ENCODE measurements at places on chromosomes 13 and 19.

DNA sequence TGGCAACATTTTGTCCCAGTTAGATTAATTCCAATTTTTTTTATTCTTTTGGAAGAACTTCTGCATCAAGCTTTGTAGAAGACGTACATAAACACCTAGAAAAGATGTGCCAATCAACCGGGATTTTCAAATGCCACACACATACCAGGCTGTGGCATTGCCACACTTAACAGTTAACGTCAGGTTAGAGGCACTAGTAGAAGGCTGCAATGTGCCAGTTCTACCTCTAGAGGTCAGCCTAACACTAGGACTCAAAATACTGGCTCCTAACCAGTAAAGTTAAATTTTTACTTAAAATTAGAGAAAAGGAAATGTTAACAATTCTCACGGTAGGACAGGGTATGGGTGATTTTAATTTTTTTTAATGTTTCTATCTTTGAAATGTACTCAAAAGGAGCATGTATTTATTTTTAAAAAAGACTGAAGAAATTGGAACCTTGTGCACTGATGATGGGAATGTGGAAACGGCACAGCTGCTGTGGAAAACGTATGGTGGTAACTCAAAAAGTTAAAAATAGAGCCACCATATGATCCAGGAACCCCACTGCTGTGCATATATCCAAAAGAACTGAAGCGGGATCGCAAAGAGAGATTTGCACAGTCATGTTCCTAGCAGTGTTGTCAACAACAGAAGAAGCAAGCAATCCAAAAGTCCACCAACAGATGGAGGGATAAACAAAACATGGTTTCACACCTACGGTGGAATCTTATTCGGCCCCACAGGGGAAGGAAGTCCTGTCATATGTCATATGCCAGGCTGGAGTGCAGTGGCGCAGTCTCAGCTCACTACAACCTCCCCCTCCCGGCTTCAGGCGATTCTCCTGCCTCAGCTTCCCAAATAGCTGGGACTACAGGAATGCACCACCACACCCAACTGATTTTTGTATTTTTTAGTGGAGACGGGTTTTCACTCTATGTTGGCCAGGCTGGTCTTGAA, 30.3 kb downstream of the CRYL1 start:
- DNase-seq, result peak; percentile 45

DNA sequence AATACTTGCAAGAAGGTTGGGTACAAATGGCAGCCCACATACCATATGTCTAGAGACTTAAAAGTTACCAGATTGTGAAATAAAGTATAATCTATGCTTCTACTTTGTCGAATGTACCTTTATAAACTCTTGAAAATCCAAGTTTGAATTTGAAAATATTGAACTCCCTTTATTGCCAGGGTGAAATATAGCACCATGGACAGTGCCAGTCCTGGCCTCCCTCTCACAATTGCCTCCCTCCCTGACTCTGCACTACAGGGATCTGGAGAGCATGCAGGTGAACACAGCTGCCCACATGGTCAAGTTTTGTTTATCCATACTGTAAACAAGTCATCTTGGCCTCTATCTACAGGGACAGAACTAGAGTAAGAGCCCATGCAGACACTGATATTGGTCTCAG, 394.1 kb upstream of the SLITRK6 start:
- DNase-seq, result no peak

DNA sequence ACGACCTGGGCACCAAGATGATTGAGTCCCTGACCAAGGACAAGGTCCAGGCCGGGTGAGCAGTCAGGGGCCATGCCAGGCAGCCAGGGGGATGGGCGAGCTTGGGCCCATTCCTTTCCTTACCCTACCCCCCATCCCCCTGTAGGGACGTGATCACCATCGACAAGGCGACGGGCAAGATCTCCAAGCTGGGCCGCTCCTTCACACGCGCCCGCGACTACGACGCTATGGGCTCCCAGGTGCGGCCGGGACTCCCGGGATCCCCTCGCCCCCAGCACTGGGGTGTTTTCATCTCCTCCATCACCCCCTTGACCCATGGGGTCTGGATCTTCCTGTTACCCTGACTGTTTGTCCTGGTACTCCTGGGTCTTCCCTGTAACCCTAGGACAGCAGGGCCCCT, 7.1 kb downstream of the LHB start:
- no peak for DNase-seq

DNA sequence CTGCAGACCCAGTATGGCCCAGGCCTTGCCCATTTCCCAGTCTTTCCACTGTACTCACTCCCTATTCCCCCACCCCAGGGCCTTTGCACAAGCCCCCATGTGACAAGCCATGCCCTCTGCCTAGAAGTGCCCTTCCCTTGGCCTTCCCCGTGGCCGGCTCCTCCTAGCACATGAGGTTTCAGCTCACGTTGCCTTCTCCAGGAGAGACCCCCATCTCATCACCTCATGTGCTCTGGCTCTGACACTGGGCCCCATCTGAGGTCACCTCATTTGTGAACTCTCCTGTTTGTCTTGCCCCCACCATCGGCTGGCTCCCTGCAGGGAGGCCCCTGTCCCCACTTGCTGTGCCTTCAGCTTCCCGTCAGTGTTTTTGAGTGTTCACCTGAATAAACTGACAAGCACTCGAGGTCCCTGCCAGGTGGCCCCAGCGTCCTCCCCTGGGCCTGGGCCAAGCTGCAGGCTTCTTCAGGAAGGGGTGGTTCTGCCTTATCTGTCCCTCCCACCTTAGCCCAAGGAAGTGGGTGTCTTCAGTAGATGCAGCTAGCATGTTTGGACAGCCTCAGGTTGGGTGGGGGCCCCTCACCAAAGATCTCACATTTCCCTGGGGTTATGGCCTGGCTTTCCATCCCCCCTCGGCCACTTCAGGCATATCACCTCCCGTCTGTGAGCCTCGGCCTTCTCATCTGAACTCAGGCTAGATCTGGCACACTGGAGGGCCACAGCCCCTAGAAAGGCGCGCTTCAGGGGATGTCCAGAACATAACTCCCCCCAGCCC, 3.8 kb upstream of the SLC25A42 start:
- DNase-seq, result no peak

DNA sequence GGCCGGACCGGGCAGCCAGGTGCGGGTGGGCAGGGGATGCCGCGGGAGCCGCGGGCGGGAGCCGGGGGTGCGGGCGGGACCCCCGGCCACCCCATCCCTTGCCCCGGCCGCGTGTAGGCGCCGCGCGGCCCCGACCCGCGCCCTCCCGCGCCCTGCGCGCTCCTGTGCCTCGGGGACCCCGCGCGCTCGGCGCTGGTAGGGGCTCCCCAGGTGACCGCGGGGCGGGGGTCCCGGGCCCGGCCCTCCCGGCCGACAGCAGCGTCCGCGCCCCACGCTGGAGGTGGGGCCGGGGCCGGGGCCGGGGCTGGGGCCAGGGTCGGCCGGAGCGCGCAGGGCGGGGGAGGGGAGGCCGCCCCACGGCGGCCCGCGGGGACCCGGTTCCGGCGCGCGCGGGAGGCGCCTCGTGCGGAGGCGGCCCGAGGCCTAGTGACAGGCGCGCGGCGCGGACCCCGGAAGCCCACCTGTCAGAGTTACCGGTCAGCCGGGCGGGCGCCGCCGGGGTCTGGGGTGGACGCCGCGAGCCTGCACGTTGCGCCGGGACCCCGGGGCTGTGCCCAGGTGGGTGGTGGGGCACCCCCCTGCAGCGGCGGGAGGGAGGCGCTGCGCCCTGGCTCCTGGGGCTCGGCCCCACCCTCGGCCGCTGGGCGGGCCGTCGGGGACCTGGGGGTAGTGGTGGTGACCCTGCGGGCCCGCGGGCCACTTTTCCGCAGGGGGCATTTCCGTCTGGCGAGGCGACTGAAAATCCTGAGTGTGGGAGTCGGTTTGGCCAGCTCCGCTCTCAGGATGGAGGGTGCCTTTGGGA, 518 bp downstream of the TFDP1 start:
- no peak for DNase-seq

DNA sequence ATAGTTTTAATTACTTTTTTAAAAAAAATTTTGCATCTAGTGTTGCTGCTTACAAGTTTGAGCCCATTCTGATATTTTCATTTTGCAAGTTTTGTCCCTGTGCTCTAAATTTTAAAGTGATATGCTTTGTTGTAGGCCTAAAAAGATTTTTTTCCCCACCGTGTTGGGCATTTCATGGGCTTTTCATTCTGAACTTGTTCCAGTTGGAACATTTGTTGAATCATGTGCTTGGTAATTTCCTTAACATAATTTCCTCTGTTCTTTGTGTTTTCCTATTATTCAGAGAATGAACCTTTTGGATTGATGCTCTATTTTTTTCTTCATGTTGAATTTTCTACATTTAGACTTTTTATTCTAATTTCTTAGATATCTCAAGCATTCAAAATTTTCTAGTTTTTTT, 206.4 kb upstream of the SPRY2 start:
- DNase-seq, result no peak

DNA sequence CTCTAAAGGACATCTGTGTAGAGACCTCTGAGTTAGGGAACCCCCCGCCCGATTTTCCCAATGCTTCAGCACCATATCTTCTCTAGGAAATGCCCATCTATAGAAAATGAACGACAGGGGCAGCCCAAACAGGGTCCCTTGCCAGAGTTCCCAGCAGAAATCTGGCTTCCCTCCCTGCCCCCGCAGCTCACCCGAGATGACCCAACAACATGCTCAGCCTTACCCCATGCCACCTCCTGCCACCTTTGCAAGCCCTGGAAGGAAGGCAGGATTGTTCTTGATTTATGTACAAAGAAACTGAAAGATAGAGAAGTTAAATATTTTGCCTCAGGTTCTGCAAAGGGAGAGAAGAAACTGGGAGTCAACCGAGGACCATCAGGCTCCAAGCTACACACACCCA, 105.6 kb upstream of the UQCRFS1 start:
- DNase-seq, result no peak

- no peak for DNase-seq
Observed at GRCh38 chr13:32851083-32852069, 164.8 kb upstream of the KL start.

DNA sequence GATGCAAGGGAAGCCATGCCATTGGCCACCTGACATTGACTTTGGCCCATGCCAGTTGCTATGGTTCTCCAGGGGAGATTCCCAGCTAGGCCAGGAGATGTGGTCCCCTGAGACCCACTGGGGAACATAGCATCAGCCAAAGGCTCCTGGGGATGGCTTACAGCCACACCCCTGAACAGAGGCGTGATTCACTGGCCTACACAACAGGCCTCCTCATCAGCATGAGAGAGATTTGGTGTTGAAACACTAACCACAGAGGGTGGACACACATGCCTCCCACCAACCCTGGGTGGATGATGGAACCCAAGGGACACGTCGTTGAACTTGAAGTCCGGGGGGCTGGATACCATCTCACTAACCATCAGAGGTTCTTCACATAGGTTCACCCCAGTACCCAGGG, 14.4 kb downstream of the IQCN start:
- no peak for DNase-seq

GRCh38 chr19:40178756-40179155, 12.5 kb upstream of the MAP3K10 start:
- DNase-seq, result no peak

GRCh38 chr13:35957996-35958395, 173.2 kb downstream of the DCLK1 start:
- no peak for DNase-seq

DNA sequence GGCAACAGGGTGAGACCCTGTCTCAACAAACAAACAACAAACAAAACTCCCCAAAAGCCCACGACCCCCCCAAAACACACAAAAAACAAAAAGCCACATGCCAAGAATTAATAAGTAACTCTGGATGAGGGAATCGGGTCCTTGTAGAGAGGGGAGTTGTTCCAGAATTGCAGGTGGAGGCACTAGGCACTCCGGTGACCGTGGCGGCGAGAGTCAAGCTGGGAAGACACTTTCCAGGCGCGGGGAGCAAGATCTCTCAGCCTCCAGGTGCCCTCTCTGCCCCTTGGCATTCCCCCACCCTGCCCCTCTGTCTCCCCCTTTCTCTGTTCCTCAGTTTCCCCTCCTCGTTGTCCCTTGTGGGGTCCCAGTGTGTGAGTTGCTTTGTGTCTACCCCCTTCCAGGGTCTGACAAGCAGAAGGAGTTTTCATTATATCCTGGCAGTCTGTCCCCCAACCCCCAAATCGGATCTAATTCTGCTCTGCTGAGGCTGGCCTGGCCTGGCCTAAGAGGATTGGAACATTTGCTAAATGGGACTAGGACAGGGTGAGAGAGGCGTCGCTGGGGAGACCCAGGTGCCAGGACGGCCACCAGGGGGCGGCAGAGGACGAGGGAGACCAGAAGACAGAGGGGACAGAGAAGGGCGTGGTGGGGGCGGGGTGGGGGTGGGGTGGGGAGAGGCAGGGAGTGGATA, 8.3 kb upstream of the CRX start:
- DNase-seq, result peak; percentile 19

GRCh38 chr13:114077933-114078325, 54.5 kb downstream of the RASA3 start:
- no peak for DNase-seq

DNA sequence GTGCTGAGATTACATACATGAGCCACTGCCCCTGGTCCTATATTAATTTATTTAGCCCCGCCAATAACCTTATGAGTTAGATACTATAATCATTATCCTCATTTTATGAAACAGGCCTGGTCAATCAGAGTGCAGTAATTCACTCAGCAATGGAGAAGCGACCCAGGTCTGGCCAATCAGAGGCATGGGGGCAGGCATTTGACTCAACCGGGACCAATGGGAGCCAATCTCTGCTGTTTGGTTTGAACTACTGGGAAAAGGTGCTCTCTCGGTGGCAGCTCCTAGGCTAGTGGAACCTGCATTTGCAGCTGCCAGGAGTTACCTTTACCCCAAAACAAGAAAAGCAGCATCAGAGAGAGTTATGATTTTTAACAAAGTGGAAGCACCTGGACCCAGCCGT, 6.6 kb downstream of the SIRT2 start:
- no peak for DNase-seq

GRCh38 chr13:90926459-90926858, 421.0 kb upstream of the MIR17HG start:
- peak; percentile 70 for DNase-seq

DNA sequence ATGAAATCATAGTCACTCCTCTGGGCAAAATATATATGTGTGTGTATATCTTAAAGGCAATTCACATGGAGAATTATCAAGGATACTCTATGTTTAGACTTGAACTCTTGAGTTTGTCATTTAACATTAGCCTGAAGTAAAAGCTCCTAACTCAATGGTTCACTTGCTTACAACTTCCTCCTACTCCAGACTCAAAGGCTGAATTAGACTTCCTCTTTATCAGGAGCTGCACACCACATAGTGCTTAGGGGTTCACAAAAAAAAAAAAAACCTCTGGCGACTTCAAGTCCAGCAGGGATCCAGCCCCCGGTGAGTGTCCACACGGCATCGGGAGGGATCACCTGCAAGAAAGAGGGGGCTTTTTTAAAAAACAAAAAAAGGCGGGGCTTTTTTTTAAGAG, 68.2 kb upstream of the LSM14A start:
- DNase-seq, result no peak

DNA sequence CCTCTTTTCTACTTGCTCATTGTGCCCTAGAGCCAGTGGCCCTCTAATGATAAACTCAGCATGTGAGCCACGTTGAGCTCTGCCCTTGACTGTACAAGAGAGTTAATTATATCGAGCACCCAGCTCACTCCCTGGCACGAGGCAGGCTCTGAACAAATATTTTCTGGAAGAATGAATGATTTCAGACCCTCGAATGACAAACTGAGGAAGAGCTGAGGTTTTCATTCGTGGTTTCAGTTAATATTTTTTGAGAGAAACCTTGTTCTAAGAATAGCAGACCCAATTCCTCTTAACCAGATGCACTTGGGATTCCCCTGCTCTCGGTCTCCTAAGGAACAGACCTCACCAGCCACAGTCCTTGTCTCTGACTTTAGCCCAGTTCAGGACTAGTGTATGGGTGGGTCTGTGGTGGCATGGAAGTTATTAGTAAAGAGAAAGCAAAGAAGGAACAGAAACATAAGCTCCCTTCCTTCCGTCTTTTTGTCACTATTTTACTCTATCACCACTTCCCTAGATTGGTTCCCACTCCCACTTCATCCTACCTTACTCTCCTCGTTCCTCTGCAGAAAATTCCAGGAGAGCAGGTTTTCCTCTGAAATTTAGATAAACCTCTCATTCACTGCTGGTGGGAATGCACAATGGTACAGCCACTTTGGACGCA, 22.1 kb upstream of the WDFY2 start:
- peak; percentile 40 for DNase-seq

Measured in RCC 7860 (cell line).